ENCODE measurements at places on chromosomes 11 and 22.

DNA sequence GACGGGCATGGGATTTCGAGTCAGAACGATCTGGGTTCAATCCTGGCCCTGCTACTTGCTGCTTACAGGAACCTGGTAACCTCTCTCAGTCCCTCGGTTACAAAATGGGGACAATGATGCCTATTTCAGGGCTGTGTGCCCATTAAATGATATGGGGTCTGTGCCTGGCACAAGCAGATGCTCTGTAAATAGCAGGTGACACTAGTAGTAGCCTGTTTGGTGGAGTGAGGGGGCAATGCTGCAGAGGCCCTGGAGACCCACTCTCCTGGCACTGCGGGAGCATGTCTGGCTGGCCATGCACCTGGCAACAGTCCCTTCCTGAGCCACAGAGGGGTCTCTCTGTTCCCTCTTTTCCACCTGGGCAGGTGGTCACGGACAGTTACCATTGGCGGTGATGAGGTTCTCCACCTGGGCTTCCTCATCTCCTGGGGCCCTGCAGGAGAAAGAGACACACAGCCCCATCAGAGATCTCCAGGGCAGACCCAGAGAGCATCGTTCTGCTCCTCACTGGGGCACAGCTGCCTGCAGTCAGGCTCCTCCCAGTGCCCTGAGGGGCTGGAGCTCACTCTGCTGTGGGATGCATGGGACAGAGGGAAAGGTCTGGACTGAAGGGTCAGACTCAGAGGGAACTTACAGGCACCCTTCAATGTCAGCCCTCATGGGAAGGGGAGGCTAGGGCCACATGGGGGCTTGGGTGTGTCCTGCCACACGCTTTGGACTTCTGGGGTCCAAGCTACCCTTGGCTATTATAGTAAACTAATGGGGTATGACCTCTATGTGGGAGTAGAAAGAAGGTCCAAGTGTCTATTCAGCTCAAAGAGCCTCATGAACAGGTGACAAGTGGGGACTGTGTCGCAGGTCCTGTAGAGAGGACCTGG lies 15.6 kb upstream of the FXYD2 start:
- DNase-seq, result no peak

GRCh38 chr22:48950151-48950915 lies 877.3 kb downstream of the BRD1 start:
- DNase-seq, result no peak

GRCh38 chr22:43213051-43213450 lies 26.1 kb upstream of the TTLL12 start:
- DNase-seq, result no peak

- DNase-seq, result no peak
Observed at GRCh38 chr22:21020802-21021429, 6.0 kb downstream of the P2RX6 start.

- no peak for DNase-seq
Observed at GRCh38 chr11:72030472-72031045, 31.9 kb downstream of the IL18BP start.

- no peak for DNase-seq
Observed at GRCh38 chr11:70606248-70606950, 208.1 kb downstream of the CTTN start.

DNA sequence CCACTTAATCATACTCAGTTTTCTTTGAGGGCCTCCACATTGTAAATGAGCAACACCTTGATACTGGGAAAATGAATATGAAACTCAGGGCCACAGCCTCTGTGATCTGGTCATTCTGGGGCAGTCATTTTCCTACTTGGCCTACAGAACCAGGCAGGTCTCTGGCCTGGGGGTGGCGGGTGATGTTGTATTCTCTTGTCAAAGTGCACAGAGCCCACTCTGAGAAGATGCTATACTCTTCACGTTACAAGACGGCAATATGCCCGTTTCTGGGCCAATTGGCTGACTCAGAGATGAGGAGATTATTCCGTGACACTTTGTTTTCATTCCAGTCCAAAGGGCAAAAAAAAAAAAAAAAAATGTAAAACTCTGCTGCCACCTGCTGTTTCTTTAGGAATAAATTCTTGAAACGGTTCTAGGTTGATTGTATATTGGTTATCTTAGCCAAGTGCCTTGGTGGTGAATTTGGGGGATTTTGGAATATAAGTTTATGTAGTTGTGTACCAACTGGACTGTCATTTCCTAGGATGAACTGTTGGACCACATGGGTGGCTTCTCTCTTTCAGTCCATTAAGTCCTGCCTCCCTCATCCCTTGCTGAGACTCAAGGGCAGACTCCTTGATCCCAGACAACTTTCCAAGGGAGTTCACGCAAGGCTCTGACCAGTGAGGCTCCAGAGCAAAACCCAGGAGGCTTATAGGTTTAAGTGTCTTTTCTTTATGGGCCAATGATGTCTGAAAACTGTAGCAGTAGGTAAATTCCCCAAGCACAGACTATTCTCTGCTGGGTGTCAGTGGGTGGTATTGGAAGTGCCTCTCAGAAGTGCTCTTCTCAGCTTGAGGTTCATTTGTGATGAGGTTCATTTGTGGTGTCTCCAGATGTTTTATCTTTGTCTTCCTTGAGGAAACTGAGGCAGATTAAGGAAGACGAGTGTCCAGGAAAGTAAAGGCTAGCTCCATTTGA lies 18.2 kb downstream of the ADM start:
- peak; percentile 72 for DNase-seq

- DNase-seq, result no peak
Observed at GRCh38 chr22:28237112-28237511, 318.1 kb upstream of the PITPNB start.

DNA sequence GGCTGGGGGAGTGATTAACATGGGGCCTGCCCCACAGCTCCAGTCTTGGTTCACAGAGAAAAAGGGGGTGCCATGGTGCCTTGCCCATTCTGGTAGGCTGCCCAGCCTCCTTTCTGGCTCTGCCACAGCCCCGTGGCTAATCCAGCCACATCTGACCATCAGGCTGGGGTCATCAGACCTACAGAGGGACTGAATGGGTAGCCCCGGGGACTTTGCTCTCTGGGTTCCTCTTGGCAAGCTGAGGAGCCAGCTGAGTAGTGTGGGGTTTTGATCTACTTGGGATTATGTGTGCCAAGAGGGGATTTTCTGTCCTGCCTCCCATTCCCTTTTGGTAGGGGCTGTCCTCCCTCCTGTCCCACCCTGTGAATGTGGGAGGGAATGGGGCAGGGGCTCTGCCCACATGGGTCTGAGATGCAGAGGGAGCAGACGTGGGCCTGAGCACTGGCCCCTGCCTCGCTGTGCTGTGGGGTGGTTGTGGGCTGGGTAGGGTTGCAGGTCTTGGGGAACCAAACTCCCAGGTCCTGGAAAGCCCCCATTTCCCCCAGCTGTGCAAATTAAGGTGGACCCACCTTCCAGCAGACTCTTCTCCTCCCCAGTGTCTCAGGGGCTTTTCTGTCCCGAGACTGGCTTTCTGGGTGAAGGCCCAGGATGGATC lies 32.0 kb downstream of the CD82 start:
- no peak for DNase-seq

- no peak for DNase-seq
Observed at GRCh38 chr11:44969651-44970252, 19.1 kb upstream of the TP53I11 start.

DNA sequence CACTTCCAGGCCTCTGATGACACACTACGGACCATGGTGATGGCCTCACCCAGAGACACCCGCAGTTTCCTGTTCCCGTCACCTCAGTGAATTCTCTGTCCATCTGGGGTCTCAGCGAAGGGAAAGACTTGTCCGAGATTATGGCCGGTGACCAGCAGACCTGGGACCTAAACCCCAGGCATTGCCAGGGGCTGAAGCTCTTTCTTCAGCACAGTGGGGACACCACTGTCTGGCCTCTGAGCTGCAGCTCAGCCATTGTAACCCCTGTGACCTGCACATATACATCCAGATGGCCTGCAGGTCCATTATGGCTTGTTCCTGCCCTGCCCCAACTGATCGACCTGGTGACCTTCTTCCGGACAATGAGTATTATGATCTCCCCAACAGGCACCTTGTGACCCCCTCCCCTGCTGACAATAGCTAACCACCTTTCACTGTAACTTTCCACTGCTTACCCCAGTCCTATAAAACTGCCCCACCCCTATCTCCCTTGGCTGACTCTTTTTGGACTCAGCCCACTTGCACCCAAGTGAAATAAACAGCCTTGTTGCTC lies 22.3 kb downstream of the CBX7 start:
- no peak for DNase-seq

DNA sequence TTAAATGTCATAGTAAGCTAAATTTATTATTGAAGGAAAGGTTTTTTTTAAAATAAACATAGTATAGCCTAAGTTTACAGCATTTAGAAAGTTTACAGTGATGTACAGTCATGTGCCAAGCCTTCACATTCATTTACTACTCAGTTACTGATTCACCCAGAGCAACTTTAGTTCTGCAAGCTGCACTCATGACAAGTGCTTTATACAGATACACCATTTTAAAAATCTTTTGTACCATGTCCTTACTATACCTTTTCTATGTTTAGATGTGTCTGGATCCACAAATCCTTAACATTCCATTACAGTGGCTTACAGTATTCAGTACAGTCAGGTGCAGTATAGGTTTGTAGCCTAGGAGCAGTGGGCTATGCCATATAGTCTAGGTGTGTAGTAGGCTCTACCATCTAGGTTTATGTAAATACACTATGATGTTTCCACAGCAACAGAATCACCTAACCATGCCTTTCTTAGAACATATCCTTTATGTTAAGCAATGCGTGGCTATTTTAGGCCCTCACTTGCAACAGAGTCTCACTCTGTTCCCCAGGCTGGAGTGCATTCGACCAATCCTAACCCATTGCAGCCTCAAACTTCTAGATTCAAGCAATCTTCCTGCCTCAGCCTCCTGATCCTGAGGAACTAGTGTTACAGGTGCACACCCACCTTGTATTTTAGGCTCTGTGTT lies 79.5 kb upstream of the SLC25A18 start:
- DNase-seq, result no peak

DNA sequence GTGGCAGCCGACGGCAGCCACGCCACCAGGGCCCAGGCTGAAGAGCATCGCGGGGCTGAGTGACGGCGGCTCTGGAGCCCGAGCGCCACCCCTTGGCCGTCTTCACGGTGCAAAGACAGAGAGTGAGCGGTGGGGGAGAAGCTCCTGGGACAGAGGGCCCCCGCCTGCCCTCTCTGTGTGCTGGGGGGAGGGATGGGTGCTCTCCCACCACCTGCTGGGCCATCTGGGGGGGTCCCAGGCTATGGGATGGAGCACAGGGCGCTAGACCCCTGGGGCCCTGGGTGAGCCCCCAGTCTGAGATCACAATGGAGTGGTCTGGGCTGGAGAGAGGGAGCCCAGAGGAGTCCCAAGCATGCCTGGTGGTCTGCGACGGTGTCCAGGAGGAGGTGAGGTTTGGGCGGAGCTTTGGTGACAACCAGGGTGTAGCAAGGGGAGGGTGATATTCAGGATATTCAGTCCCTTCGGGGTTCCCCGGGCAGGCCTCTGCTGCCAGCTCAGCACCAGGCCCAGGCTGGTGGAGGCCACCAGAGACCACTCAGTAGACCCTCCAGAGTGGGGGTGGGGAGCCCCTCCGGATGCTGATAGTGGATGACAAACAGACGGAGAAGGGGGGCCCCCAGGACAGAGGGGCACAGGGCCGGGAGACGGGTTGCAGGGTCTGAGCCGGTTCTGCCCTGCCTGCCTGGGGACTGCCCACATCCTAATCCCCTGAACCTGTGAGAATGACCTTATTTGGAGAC lies 78.1 kb upstream of the PRR5 start:
- no peak for DNase-seq

Measured in stimulated activated CD4-positive, alpha-beta T cell treated with anti-CD3 and anti-CD28 coated beads, Interleukin-4, amount 100 ng/mL, for 24 hours (primary cell).